ENCODE measurements at places on chromosomes 6 and 20.

DNA sequence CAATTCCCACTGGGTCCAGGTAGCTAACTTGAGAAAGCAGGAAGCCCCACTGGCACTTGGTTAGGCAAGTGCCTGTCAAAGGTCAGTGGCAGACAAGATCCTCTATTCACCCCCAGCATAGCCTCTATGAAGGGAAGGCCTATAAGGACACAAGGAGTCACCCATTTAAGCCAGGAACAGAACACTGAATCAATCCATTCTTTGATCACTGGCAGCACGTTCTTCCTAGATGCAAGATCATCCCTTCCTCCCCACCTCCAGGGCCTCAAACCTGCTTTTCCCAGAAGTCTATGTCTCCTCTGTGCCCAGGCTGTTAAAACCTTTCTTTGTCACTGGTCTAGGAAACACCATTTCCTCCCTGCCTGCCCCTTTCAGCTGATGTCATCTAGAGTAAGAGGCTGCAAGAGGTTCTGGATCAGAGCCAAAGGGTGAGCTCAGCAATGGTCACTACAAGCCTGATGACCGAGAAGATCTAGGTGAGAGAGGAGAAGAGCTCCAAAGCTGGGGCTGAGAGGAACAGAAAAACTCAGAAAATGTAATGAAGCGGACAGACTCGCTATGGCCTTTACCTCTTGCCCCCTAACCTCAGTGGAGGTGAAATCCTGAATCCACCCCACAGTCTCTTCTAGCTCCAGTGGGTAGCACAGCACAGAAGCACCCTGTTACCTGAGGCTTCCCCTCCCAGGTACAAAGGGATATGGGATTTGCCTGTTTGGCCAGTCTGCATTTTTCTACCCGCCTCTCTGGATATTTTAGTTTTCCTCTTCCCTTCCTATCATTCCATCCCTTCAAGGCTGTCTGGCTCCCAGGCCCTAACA lies 1.8 kb downstream of the GTPBP2 start:
- peak; percentile 94 for DNase-seq

DNA sequence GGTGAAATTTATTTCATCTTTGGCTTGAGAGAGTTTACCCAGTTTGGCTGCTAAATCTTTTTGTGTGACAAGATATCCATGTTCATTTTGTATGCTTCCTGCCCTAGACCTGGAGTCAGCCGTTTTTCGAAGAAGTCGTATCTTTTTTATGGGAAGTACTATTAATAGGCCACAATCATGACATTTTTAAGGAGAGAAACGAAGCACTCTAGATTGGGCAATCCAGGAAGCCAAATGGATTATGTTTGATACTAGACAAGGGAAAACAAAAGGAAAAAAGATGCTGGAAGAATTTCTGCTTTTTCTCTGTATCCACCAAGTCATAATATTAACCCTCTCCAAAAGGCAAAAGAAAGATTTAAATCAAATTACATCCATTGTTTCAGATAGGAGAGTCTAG lies 214.6 kb downstream of the HDGFL1 start:
- peak; percentile 12 for DNase-seq

GRCh38 chr6:24949020-24949569 lies 13.3 kb upstream of the RIPOR2 start:
- no peak for DNase-seq

DNA sequence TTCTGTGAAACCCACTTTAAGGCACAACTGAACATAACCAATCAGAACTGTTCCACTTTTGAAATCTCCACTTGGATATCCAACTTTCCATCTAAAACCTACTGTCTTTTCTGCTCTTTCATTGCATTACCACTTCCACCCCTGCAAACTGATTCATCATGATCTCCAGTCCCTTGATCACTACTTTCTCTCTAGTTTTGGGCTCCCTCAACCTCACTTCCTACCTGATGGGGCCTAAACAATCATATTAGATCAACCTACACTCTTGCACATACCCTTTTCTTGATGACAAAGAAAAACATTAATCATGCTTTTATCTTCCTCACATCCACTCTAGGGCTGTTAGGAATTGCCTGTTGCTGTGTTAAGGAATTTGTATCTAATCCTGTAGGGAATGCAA lies 137.6 kb downstream of the PDSS2 start:
- DNase-seq = no peak

DNA sequence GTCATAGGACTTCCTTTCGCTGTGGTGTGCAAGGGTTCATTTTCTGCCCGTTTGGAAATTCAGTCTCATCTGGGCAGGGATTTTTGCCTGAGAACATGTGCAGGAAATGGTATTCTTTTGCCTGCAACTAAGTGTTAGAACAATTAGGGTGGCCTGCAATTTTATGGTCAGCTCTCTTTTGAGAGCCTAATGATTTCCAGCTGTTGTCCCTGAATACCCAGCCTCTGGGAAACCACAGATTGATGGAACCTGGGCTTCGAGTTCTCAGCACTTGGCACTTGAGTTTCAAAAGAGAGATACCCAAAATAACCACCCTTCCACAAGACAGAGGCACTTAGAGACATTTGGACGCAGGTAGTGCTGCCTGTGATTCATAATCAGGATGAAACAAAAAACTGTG lies 217.2 kb upstream of the FOXA2 start:
- no peak for DNase-seq

DNA sequence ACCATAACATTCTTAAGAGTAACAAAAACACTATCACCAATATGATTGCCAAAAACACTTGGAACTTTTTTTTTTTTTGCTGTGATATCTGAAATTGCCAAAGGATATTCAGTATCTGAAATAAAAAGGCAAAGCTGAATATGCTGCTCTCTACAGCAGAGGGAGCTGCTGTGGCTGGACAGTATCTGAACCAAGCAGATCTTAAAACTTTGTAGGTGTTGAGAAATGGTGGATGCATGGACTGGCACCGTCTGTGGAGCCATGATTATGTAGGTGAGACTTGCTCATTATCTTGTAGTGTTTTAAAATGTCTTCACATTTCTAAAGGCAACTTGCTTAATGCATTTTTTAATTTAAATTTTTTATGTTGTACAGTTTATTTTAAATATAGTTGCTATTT lies 9.2 kb downstream of the PDCD2 start:
- DNase-seq = peak; percentile 23

DNA sequence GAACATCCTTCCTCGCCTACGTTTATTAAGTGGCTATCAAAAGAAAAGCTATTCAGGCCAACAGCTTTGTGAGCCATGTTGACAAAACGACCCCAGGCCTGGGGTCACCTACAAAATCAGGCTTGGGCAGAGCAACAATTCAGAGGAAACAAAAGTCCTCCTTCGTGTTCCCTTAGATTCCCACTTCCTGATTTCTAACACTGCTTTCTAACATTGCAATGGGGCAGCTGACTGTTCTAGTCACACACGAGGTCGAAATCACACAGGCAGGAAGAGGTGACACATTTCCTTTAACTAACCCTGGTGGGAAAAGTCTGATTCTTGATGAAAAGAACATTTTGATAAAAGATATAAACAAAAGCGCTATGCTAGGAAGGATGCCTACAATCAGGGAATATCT lies 31.9 kb downstream of the WDR27 start:
- DNase-seq = peak; percentile 29

DNA sequence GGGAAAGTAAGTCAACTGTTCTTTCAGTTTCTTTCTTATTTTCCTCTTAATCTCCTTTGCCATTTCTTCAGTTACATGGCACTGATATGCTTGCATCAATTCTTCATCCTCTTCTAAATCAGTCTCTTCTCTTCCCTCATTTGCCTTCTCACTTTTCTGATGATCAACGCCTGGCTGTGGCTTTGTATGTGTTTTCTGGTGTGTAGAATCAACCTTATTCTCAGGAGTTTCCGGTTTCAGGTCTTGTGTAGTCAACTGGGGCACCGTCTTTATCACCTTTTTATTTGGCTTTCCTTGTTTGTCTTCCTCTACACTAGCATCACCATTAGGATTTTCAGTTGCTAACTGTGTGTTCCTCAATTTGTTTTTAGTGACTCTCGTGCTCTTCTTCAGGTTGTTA lies 31.6 kb downstream of the AHI1 start:
- no peak for DNase-seq

- no peak for DNase-seq
These were observed 14.6 kb upstream of the TAAR1 start for GRCh38 chr6:132673376-132674094.

DNA sequence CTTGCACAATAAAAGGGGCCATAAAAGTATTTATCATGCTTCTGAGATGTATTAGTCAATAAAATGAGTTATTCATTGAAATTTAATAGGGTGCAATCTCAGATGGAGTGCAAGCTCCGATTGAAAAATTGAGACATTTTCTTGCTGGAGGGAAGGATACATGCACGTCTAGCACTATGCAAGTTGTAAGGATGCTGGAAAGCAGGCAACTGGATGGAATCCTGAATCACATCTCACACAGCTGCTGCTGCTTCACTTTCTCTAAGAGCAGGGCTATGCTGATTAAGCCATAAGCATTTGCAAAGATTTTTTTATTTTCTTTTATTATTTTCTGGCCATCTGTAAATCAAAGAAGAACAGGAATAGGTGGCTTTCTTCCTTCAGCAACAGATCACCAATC lies 308.8 kb upstream of the EPHA7 start:
- no peak for DNase-seq

DNA sequence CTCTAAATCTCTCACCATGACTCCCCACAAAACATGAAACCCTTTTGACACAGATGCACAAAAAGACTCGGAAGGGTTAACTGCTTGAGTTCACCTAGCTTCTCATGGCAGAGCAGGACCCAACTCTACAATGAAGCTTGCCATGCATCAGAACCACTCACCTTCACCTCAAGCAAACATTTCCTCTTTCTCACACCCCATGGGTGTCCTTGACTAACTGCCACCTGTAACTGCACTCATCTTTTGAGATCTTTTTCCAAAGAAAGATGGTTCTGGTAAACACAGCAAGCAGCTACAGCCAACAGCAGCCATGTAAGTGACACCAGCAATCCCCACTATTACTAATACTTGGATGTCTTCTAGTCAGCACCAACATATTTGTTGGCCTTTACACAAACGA lies 76.5 kb downstream of the EFHC1 start:
- no peak for DNase-seq

DNA sequence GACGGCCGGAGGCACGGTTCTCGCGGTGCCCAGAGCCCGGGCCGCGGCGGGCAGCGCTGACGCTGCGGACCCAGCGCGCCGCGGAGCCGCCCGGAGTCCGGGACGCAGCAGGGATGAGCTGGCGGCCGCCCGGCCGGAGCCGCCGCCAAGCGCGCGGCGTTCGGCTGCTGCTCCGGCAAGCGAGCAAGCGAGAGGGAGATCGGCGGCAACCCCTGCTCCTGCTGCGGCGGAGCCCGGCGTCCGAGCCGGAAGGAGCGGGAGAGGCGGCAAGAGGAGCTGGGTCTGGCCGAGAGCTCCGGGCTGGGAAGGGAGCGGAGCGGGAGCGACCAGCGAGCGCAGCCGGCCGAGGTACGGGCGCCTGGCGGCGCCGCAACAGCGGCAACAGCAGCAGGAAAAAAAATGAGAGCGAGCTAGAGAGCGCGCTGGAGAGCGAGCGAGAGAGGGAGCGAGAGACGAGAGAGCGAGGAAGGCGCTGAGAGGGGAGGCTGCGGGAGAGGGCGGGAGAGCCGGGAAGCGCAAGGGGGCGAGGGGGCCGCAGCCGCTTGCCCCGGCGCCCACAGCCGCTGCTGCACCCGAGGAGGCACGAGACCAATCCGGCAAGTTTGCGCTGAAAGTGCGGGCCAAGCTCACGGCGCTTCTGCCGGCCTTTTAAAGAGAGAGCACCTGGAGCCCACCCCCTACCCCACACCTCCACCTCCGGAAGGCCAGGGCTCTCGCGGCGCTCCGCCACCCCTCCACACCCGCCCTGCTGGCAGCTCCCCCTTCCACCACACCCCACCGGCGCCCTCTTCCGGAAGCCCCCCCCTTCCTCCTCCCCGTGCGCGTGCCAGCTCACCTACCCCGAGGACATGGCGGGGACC lies 496 bp downstream of the GRM4 start:
- peak; percentile 42 for DNase-seq

DNA sequence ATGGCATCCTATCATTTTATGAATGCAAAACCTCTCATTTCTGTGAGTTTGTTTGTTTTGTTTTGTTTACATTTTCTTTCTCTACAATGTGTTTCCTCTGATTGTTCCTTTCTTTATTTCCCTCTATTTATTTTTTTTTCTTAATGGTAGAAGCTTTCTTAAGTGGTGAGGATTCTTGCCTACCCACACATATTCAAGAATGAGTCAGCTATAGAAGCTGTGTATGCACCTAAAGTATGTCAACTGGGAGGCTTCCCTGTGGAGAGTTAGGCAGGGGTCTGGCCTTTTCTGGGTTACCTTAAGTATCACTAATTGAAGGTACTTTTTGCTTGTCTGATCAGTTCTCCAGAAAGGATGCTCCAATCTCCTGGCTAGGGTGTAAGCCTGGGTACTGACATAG lies 354.0 kb downstream of the ESR1 start:
- peak; percentile 59 for DNase-seq

DNA sequence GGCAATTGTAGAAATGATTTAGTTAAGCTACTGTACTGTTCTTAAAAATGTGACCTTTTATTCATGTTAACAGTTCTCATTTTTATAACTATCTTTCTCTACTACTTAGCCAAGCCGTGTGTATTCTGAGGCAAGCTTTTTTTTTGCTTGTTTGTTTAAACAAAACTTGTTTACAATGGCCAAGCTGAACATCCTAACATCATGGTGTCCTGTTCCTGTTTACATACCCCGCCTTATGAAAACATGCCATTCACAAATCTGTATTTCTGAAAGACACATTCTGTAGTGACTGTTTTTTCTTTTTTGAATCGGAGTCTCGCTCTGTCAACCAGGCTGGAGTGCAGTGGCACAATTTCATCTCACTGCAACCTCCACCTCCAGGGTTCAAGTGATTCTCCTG lies 140.9 kb downstream of the NCOA3 start:
- no peak for DNase-seq

DNA sequence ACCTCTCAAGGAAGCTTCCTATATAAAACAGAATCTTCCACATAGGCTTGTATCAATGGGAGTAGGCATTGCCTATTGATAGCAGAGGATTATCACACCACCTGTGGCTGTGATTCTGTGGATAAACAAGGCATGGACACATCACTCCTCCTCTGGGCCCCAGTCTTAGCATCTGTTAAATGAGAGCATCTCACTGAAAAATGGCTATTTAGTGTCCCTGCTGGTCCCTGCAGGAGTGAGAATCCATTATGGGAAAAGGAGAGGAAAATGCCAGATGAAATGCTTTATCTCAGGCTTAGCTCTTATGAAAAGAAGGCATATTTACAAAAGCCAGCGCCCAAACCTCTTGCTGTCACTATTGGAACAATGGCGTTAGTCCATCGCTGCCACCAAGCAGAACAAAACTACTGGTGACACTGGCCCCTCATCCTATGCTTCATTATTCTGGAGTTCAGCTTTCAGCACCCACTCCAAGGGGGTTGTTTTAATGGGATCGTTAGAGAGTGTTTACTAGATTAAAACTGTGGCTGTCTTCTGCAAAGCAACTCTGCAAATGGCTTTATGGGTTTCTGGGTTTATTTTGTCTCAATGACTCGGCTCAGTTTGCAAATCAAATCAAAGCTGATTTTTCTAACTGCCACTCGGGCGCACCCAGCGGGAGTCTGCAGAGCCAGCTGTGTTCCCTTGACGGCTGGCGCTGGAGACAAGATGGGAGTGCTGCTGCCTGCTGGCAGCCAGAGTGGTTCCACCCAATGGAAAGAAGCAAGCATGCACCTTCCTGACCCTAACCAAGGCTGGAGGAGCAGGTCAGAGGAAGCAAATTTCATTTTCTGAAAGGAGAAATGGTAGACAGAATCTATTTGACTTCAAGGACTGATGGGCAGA lies 658.8 kb upstream of the CHD6 start:
- no peak for DNase-seq

GRCh38 chr6:111978532-111979149 lies 75.3 kb upstream of the CCN6 start:
- no peak for DNase-seq

All from amniotic epithelial cell (primary cell).